ENCODE measurements at places on chromosomes 11 and 22.

- no peak for DNase-seq
These were observed 2.6 kb downstream of the LIPT2 start for GRCh38 chr11:74490941-74491340.

GRCh38 chr11:75317446-75318122 is 33.9 kb downstream of the ARRB1 start:
- DNase-seq, result no peak

DNA sequence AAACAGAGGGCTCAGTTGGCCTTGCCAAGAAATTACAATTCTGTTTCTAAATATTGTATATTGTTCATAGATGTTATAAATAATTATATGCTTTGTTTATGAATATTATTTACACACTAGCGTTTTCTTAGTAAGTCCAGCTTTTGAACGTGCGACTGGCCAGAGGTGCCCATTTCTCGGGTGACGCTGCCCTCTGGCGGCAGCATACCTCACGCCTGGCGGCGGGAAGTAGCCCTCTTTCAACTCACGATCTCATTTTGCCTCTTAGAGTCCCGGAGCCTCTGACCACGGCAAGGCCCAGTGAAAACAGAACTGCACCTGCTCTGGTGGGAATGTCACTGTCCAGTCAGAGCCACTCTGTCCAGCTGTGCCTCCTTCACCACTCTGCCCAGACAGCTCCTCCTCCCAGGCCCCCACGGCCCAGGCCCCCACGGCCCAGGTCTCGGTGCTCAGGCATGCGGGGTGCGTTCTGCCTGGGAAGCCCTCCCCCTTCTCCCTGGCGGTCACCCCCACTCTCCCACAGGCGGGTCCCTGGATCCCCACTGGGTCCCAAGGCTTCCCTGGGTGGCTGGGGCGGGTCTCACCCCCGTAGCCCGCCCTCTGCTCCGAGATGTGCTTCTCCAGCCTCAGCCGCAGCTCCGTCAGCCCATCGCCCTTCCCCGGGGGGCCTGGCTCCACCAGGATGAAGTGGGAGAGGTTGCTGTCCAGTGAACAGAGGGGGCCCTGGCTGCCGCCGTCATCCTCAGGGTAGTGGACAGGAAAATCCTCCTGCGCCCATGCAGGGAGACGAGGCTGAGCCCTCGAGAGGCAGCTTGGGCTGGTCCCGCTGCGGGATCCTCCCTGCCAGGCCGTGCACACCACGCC is 19.3 kb downstream of the TSSC4 start:
- peak; percentile 34 for DNase-seq

- no peak for DNase-seq
These were observed 67.6 kb upstream of the BID start for GRCh38 chr22:17841836-17842235.

GRCh38 chr11:43810929-43811596 is 69.6 kb upstream of the ALKBH3 start:
- DNase-seq, result no peak

GRCh38 chr11:35057926-35058668 is 80.9 kb upstream of the CD44 start:
- no peak for DNase-seq

- DNase-seq, result no peak
These were observed 58.6 kb downstream of the SYTL2 start for GRCh38 chr11:85752201-85752889.

GRCh38 chr22:46803031-46803880 is 40.8 kb downstream of the TBC1D22A start:
- peak; percentile 47 for DNase-seq

- DNase-seq, result no peak
These were observed 12.8 kb downstream of the PARVG start for GRCh38 chr22:44193535-44193891.

DNA sequence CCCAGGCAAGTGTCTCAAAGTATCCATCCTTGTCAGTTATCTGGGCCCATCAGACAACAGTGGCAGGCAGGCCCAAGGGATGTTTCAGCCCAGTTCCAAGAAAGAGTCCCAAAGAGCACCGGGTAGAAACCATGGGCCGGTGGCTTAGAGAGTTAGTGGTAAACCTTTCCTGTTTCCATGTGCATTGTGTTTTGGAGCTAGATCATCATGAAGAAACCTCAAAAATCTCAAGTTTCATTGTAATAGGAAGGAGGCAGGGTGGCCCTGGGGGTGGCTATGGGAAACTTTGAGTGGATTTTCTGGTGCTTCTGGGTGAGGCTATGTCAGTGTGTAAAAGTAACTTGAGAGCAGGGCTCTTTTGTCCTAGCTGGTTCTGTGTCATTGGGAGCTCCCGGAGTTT is 68.1 kb downstream of the UBASH3B start:
- no peak for DNase-seq

GRCh38 chr11:87954476-87954875 is 220.8 kb downstream of the RAB38 start:
- no peak for DNase-seq

GRCh38 chr22:46851941-46852340 is 89.5 kb downstream of the TBC1D22A start:
- no peak for DNase-seq

GRCh38 chr11:66467756-66468155 is 1.1 kb downstream of the PELI3 start:
- DNase-seq, result no peak

- DNase-seq, result no peak
These were observed 208.0 kb downstream of the CASP12 start for GRCh38 chr11:104690241-104690640.

DNA sequence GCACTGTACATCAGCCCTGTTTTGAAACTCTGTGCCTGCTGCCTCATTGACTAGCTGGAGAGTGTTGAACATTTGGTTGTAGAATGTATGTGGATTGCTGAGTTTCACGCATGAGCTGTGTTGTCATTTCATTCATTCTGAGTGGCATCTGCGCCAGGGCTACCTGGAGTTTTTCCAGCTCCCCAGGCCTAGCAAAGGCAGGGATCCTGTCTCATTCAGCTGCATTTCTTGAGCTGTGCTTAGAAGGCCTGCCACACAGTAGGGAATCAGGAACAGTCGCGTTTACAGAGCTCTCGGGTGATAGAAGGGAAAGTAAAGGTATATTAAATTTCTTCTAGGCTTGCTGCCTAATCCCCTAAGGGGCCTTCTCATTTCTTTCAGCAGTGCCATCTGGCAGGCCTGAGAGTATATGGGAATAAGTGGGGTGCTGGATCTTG is 44.3 kb downstream of the PTPRJ start:
- DNase-seq, result no peak

DNA sequence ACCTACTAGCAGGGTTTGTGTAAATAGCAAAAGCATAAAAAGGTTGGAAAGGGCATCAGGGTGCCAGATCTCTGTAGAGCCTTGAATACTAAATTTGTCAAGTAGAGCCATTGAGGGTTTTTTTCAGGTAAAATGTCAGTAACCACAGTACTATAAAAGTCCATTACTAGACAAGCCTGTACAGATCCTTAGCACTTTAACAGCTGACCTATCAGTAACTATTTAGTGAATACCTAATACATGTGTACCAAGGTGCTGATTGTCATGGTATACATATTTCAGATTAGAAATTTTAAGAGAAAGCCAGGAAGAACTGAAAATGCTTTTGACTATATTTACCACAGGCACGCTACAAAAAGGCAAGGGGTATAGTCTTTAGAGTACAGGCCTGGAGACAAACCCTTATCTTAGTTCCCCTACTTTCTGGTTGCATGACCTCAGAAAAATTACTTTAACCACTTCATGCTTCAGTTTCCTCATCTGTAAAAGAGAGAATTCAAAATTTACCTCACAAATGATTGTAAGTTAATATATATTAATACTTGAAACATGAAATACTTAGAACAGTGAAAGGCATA is 57.9 kb downstream of the RAB38 start:
- DNase-seq, result no peak

- no peak for DNase-seq
These were observed 41.6 kb upstream of the CBX7 start for GRCh38 chr22:39194098-39194497.

GRCh38 chr11:115169251-115169650 is 335.0 kb downstream of the CADM1 start:
- DNase-seq, result no peak

DNA sequence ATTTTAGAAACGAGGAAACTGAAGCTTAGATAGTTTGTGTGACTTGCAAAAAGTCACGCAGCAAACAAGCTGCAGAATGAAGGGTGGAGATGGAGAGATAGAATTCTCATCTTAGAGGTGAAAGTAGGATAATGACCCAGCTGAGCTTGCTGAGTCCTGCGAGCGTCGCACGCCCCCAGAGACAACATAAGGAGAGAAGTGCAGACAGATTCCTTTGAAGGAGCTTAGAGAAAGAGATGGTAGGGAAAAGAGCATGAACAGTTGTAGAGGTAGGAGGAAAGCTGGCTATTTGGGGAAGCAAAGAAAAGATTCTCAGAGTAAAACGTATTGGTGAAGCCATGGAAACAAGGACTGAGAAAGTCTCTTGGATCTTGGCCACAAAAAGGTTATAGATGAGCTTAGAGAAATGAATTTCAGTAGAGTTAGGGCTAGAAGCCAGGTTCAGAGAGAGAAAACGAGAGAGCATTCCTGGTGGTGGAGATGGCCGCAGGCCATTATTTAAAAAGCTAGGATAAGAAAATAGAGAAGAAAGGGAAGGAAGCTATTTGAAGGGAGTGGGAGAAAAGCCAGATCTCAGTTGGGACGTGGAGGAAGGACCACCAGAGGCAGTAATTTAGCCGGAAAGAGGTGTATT is 44.8 kb downstream of the FAM83F start:
- no peak for DNase-seq

DNA sequence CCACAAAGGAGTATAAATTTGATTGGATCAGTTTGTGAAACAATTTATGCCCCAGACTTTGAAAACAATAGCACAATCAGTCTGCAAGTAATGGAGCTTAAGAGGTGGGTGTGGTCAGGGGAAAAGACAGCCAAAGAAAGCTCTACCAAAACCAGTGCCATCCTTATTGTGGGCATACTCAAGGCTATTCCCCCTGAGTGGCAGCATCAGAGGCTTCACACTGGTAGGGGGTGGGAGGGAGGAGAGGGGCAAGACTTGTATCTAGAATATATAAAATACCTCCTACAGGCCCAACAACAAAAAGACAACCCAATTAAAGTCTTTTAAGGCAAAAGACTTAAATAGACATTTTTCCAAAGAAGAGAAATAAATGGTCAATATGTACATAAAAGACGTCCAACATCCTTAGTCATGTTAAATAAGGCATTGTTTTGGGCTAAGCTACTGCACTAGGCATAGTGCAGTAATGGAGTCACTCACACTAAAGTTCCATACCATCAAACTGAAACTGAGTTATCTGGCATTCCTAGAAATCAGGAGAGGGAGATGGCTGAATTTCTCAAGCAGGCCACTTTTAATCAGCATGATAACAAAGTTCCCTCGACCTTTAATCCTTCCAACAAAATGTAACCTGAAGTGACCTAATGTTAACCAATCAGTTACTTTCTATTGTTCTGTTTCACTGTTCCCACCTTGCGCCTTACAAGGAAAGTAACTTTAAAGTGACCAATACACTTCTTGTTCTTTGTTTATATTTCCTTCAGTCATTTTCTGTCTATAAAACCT is 24.8 kb downstream of the NARS2 start:
- no peak for DNase-seq

GRCh38 chr22:32499666-32500065 is 25.1 kb downstream of the FBXO7 start:
- no peak for DNase-seq

- no peak for DNase-seq
These were observed 879.9 kb upstream of the TENM4 start for GRCh38 chr11:80320765-80321164.

DNA sequence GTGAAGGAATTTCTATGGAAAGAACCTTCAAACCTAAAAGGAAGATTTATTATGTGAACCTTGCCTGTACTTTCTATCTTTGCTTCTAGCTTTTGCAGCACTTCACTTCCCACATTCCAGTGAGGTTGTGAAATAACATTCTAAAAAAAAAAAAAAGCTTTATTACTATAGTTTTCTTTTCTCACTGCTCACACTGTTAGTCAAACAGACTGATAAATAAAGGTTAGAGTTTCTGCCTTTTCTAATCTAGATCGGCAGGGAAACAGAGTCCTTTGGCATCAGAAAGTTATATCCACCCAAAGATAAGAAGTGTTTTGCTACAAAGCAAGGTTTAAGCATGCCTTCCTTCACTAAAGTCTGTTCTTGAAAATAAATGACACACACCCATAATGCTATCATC is 2.8 kb downstream of the AAMDC start:
- DNase-seq, result no peak

- no peak for DNase-seq
These were observed 1.4 kb upstream of the TPP1 start for GRCh38 chr11:6620636-6621035.

- DNase-seq, result no peak
These were observed 122.3 kb downstream of the BRD1 start for GRCh38 chr22:49705216-49705971.

DNA sequence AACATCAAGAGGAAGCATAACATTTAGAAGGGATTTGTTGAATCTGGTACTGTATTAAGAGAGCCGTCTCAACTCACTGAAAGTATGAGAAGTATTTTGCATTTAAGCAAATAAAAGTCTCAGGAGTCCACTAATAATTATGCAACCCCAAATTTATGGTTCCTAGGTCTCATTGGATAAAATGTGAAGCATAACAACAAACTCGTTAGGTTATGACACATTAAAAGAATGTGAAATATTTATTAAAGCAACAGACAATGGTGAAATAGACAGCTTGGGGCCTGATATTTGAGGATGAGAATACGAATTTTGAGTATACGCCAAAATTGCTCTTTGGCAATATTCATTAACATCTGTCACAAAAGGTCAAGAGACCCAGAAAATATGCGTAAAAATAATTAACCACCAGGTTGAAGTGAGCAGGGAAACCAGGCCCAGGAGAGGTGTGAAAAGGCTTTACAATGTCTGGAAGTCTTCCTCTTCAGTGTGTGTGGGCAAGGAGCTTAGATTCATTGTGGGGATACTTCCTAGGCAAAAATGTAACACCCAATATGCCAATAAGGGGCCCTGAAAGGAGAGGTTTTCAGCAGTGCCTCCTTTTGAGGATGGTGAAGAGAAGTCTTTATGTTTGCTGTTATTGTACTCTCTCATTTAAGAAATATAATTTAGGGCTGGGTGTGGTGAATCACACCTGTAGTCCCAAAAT is 89.2 kb downstream of the FDX1 start:
- DNase-seq, result no peak

DNA sequence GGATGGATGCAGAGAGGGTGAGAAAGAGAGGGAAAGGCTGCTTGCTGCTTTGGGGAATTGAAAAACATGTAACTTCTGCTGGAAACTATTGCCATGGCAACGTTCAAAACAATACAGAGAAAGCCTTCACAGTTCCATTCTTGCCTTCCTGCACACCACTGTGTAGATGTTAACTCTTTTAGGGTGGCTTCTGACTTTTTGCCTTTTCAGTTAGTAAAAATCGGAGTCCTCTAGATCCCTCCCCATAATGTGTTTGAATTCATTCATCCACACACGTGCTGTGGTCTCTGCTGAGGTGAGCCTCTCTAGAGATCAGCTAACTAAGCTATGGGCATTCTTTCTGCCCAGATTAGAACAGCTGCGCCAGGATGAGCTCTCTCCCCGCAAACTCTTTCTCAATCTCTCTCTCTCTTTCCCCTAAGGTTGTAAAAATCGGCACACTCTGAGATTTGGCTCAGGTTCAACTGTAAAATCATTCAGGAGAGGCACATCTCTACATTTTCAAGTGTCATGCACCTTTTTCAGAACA is 1178.3 kb downstream of the LRRC4C start:
- no peak for DNase-seq
